Activated T-cell treated with anti-CD3 and anti-CD28 coated beads, Interleukin-2, amount 50 U/mL, for 4 hours (primary cell): ENCODE measurements at places on chromosomes 1 and 21.
A peak's percentile ranks its signal among the peaks of the same experiment; 100 is the strongest.

DNA sequence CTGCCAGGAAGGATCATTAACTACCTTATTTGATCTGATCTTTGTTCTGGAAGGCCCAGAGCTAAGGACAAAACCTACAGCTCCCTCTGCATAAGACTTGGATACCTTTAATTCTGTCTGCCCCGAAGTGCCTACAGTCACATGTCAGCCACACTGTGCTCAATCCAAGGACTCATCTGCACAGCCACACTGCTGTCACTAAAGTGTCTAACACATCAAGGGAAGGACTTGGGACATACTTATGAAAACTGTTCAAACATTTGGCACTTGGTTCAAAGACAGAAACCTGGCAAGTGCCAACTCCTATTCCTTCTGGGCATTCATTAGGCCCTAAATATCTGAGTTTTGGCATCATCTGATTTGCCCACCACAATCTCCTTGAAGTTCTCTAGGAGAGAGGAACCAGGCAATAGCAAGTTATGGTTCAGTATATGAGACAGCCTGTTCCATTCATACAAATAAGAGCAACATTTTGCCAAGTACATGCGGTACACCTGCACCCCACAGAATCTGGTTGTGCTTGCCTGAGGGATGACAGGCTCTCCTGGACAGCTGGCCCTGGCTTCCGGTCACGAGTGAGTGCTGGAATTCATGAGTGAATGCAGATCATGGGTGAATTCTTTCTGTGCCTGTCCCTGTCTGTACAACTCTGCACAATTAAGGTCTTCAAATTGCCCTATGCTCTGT lies 105.9 kb downstream of the KCNK1 start:
- no peak for DNase-seq

GRCh38 chr1:30601316-30602085 lies 121.9 kb downstream of the MATN1 start:
- DNase-seq = no peak

DNA sequence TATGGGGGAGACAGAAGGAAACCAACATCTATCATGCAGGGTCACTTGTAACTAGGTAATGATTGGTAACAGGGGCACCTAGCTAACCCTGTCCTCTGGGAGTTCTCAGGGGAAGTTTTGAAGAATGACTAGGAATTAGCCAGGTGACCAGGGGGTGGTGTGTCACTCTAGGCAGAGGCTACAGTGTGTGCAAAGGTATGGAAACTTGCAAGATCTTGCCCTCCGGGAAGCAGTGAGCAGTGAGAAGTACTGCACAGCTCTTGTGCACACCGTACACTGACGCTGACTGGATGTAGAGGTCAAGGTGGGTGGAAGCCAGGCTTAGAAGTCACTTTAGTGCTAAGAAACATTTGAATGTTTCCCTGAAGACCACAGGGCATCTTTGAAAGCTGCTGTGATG lies 62.9 kb upstream of the LMO4 start:
- no peak for DNase-seq

DNA sequence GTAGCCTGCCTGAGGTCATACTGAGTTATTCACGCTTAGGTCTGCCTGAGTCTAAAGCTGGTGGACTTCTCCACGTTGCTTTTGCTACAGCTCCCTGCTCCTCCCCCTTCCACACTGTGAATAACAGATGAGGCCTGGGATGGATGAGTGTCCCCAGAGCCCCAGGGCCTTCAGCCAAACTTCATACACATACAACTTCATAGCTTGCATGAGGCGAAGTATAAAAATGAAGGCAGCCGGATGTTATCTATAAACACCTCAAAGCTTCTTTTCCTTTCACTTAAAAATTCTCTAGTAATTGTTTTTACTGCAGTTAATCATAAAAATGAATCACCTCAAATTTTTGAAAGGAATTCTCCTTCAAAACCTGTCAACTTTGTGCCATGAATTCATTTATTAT lies 70.2 kb downstream of the DAB1 start:
- DNase-seq = no peak

- no peak for DNase-seq
These were observed 326.1 kb upstream of the USP24 start for GRCh38 chr1:55541296-55541695.

GRCh38 chr1:160548183-160548582 lies 25.1 kb upstream of the SLAMF6 start:
- DNase-seq = no peak

DNA sequence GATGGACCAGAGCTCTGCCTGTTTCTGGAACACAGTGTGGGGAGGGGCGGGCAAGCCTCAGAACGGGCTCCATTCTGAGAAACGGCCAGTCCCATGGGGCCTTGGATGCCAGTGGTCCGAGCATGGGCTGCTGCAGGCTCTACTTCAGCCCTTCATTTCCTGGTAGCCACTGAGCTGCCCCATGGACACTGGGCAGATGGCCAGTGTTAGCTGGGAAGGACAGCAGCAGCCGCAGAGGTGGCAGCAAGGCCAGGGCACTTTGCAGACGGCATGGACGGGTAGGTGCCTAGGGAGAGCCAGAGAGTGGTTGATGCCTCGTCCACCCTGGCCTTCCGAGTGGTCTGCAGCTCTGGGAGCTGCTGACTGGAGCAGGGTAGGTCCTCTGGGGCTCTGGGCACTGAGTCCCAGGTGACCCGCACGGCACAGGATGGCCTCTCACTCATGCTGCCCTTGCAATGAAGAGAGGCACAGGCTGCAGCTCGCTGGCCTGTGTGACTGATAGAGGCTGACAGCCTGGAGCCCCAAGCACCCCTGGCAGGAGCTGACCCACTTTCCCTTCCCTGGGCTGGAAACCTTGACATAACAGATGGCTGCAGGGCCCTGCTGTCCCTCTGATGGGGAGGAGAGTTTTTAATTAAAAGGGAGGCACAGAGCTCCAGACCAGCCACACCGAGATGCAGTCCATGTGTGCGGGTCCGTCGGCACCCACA lies 87.7 kb upstream of the COL6A1 start:
- DNase-seq = no peak

- no peak for DNase-seq
These were observed 7.9 kb downstream of the CAMK2N1 start for GRCh38 chr1:20478057-20478635.

- no peak for DNase-seq
These were observed 241.0 kb downstream of the PTPRC start for GRCh38 chr1:198879711-198880306.

DNA sequence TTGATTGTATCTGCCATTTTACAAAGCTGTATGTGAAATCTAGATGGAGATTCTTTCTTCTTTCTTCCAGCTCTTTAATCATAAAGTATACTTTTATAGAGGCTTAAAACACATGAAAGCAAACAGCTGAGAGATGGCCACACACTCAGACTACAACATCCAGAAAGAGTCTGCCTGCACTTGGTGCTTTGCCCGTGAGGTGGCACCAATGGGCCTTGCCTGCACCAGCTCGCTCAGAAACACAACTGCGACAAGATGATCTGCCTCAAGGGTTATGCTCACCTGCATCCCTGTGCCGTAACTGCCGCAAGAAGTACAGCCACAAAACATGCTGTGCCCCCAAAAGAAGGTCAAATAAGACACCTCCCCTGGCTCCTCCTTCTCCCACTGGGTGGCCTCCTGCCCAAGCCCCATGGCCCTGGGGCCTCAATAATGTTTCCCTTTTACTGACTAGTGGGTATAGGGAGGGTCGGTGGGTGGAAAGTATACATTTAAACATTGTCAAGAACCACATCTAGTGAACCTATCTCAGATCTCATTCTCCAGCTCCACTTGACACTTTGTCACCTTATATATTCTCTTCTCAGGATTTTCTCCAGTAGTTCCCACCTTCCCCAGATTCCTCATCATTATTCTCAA lies 66.7 kb upstream of the ANGPTL3 start:
- DNase-seq = no peak

DNA sequence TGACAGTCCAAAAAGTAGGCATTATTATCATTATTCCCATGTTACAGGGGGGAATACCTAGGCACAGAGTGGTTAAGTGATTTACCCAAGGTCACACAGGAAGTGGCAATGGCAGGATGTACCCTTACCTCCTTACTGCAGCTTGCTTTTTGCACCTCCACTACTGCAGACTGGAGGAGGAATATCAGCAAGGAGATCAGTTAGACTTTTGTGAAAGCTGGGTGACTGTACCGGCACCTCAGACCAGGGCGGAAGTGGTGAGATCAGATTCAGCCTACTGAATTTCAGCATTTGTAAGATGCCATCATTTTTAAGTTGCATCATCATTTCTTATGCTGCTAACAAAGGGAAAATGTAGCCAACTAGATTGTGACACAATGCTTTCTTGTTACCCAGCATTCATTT lies 4.5 kb downstream of the ADARB1 start:
- peak; percentile 66 for DNase-seq

DNA sequence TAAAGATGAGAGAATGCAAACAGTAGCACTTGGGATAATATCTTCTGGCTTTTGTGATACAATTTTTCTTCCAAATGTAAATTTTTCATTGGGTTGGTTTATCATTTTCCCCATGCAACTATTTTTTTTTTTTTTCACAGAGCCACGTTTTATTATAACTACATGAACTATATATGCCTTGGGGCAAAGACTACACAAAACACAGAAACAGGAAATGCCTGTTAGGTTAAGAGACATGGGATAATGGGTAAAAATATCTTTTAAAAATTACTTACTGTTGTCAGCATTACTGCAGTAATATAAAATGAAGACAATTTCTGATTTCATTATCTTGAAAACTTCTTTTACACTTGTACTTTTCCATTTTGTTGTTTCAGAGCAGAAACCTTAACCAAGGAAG lies 74.6 kb downstream of the DISP1 start:
- no peak for DNase-seq

- no peak for DNase-seq
These were observed 69.2 kb upstream of the HSPA13 start for GRCh38 chr21:14452031-14452726.

DNA sequence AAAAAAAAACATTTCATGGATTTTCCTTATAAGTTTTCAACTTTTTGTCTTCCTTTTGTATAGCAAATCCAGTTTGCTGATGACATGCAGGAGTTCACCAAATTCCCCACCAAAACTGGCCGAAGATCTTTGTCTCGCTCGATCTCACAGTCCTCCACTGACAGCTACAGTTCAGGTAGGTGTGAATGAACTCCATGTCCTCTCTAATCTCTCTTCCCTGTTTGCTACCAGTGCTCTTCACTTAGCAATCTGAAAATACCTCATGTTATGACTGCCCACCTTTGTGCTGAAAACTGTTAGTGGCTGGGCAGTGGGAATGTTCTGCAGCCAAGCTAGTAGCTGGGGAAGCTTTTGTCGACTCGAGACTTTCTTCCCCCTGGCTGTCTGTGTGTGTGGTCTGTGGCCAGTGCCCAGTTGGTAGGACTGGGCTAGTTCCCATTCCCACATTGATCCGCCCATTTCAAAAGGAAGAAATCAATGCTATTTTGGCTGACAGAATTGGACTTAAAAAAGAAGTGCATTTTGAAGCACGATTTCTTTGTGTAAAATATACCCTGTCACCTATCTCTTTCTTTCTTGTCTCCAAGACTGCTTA lies 24.5 kb downstream of the AHCYL1 start:
- no peak for DNase-seq

- DNase-seq = no peak
These were observed 15.3 kb upstream of the SHCBP1L start for GRCh38 chr1:182968151-182968741.

- DNase-seq = no peak
These were observed 40.7 kb downstream of the WDR3 start for GRCh38 chr1:117970252-117970651.

GRCh38 chr1:68174738-68175113 lies 57.6 kb downstream of the WLS start:
- no peak for DNase-seq

DNA sequence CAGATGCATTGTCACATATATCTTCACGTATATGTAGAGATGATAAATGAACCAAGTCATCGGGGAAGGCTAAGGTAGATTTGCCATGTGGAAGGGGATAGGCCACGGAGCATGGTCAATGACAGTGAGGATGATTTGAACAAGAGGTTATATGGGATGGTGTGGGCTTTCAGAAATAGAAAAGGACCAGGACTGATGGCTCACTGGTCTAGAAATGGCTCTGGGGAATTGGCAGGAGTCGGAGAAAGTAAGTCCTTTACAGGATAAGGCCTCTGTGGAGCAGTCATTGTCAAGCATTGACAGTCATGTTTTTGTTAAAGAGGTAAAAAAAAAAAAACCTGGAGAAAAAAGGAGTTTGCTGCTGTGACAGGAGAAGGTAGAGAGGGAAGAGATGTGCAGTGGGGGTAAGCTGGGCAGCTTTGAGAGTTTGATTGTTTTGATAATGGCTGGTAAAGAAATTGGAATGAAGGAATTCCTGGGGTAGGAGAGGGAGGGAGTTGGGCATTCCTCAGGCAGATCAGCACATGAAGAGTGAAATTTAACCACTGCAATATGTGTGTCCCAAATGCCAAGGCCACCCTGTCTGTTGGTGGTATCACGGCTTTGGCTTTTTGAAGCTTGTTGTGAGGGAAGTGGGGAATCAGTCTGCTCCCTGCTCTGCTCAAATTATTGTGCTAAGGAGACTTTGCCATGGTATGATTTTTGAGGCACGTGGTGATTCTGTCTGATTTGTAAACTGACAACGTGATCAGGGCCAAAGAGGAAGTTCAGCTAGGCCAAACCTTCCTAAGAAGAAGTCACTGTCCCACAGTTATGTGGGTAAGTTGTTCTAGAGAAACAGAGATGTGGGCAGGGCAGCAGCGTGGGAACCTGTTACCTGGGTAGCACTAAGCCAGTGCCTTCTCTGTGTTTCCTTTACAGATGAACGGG lies 26.0 kb downstream of the MACF1 start:
- peak; percentile 34 for DNase-seq

GRCh38 chr1:7070389-7071029 lies 285.3 kb downstream of the CAMTA1 start:
- DNase-seq = peak; percentile 49

GRCh38 chr1:25869909-25870606 lies 5.5 kb downstream of the PAQR7 start:
- no peak for DNase-seq
